ENCODE measurements at places on chromosomes 1 and 21. TPM values are rescaled to one million over a fixed set of nuclear protein-coding genes. Genes with fewer than 3 reads are reported as not detected.

Gene SMYD3
- total RNA-seq = 35.1 TPM

Gene ODR4
- total RNA-seq = 22.5 TPM

Gene LGR6
- total RNA-seq = 1.5 TPM

Gene CD1E
- total RNA-seq = 0.16 TPM

Gene UBE2U
- not detected for total RNA-seq

Gene PPP1R8
- 31.1 TPM for total RNA-seq

Gene HTR6
- total RNA-seq = not detected

Gene LYPD8
- not detected for total RNA-seq

Gene RNU5D-1
- not detected for total RNA-seq

Gene HRNR
- not detected for total RNA-seq

Gene MATN1
- total RNA-seq = not detected

Gene ADAMTS4
- total RNA-seq = 15.4 TPM

Gene CCDC185
- total RNA-seq = not detected

Gene SPRR1B
- not detected for total RNA-seq

Gene MARK1
- total RNA-seq = 3.1 TPM

Gene S100A5
- 0.42 TPM for total RNA-seq

DNA sequence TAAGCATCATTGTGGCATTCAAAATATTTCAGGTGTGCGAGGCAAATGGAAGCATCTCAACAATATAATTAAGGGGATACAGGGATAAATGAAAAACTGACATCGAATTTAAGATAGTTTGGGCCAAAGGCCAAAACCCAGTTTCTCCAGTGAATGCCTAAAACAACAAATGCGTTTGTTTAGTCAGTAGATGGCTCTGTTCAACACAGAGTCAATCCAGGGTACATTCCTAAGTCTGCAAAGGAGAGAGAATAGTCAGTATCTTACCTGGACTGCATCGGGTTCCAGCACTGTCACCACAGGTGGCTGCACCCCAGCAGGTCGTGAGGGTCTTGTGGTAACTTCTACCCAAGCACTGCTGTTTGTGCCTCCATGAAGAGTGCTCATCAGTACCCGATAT lies 321.1 kb downstream of the KCTD3 start:
- no peak overlapping the region for H3K4me3 ChIP-seq
- H3K27ac ChIP-seq = no peak overlapping the region
- H3K4me1 ChIP-seq = no peaks in the 10 kb centered on the region
- no peaks in the 10 kb centered on the region for H3K27me3 ChIP-seq
- no peaks in the 10 kb centered on the region for H3K36me3 ChIP-seq

DNA sequence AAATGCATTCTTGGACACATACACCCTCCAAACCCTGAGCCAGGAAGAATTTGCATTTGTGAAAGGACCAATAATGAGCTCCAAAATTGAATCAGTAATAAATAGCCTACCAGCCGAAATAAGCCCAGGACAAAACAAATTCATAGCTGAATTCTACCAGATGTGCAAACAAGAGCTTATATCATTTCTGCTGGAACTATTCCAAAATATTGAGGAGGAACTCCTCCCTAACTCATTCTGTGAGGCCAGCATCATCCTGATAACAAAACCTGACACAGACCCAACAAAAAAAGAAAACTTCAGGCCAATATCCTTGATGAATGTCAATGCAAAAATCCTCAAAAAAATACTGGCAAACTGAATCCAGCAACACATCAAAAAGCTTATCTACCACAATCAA lies 6.7 kb downstream of the SPRR2E start:
- H3K4me3 ChIP-seq = no peak overlapping the region
- DNase-seq = no peak
- H3K27me3 ChIP-seq = no peaks in the 10 kb centered on the region
- H3K27ac ChIP-seq = no peak overlapping the region
- H3K4me1 ChIP-seq = no peaks in the 10 kb centered on the region

GRCh38 chr1:31216016-31216415 lies 23.7 kb downstream of the NKAIN1 start:
- peaks cover 8% of the 10 kb centered on the region for H3K27me3 ChIP-seq
- no peak overlapping the region for H3K4me3 ChIP-seq
- no peak overlapping the region for H3K27ac ChIP-seq
- no peaks in the 10 kb centered on the region for H3K36me3 ChIP-seq
- DNase-seq = peak; percentile 76

DNA sequence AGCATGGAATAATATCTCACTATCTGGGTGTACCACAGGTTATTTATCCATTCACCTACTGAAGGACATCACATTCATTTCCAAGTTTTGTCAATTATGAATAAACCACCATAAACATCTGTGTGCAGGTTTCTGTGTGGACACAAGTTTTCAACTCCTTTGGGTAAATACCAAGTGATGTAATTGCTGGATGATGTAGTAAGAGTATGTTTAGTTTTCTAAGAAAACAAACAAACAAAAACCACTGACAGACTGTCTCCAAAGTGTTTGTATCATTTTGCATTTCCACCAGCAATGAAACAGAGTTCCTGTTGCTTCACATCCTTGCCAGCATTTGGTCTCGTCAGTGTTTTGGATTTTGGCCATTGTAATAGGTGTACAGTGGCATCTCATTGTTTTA lies 435.7 kb upstream of the PROX1 start:
- no peaks in the 10 kb centered on the region for H3K36me3 ChIP-seq
- no peak overlapping the region for H3K27ac ChIP-seq
- no peak overlapping the region for H3K4me3 ChIP-seq
- no peaks in the 10 kb centered on the region for H3K27me3 ChIP-seq

DNA sequence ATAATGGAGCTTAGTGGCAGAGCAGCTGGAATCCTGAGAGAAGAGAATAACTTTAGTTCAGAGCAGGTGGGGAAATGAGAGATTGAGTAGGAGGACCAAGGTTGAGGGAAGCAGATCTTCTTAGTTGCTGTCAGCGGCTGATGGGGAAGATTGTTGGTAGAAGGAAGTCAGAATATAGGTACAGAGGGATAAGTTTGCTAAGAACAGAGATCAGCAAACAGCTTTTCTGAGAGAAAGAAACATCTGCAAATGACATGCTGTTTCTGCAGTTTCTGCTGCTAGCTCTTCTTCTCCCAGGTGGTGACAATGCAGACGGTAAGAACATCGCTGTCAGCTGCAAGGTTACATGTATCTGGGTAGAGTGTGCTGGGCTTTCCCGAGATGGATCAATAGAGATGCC lies at the start of gene CD1C:
Gene CD1C (plus strand): TSS at position 113 of the 400 bp plus-strand sequence. CDS start 142 bp downstream, at position 255.
- H3K36me3 ChIP-seq = no peaks in the 10 kb centered on the region
- peaks cover 38% of the 10 kb centered on the region for H3K4me1 ChIP-seq
- H3K27ac ChIP-seq = no peak within 1 kb of the TSS
- no peak for DNase-seq
- no peaks in the 10 kb centered on the region for H3K27me3 ChIP-seq
- no peak within 1 kb of the TSS for H3K4me3 ChIP-seq

DNA sequence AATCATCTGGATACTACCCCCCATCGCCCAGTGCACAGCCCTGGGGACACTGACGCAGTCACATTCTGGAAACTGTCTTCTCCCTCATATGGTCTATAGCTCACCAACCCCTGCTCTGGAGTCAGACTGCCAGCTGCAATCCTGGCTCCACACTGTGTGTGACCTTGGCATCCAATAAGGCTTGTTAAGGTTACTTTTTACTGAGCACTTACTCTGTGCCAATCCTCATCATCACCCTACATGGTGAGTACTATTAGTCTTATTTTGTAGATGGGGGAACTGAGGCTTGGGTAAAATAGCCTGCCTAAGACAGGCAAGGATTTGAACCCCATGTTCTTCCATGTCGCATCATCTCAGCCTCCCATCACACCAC lies 34.9 kb downstream of the AHDC1 start:
- no peak for DNase-seq
- H3K4me1 ChIP-seq = peaks cover 83% of the 10 kb centered on the region
- peak overlapping the region; percentile 80 for H3K27ac ChIP-seq

DNA sequence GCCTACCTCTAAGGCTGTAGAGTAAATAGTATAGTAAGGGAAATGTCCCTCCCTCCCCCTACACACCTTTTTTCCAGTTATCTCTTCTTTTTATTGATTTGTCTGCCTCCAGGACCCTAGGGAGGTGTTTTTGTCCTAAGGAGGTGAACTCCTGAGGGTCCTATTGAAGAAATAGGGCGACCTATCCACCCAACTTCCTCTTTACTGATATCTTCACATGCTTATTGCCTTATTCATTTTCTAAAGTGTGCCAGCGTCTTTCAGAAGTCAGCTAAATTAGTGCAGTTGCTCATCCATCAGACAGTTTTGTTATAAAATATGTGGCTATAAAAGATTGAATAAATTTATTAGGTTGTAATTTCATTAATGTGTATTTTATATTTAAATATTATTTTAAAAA lies 5.9 kb downstream of the BACH1 start:
- no peak for DNase-seq
- peak overlapping the region; percentile 62 for H3K27ac ChIP-seq
- H3K27me3 ChIP-seq = no peaks in the 10 kb centered on the region
- peaks cover 53% of the 10 kb centered on the region for H3K4me1 ChIP-seq
- H3K4me3 ChIP-seq = no peak overlapping the region

DNA sequence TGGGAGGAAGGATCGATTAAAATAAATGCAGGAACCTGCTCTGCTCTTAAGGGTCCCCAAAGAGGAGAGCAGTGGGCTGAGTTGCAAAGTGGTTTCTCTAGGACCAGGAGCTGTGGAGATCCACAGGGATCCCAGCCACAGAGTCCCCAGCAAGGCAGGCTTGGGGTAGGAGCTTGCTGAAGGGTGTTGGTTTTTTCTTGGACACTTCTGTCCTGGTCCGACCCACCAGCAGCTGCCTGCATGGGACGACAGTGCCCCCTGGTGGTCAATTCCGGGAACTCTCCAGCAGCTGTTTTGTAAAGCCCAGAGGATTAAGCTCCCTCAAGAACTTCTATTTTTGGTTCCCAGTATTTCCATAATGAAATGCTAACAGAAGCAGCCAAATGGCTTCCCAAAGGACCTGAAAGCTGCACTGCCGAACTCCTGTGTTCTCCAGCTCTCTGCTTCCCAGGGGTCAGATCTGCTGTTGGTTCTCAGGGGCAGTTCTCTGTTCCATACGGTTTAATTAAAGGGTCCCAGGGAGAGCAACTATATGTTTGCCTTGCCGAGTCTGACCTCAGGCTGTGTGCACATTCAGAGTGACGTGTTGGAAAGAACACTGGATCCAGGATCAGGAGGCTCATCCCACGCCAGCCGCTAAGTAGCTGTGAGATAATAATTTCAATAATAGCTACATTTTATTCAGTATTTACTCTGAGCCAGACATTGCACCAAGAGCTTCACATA lies 23.2 kb downstream of the NENF start:
- H3K27me3 ChIP-seq = no peaks in the 10 kb centered on the region
- H3K27ac ChIP-seq = no peak overlapping the region
- peak; percentile 91 for DNase-seq
- peaks cover 3% of the 10 kb centered on the region for H3K4me1 ChIP-seq
- H3K4me3 ChIP-seq = no peak overlapping the region

DNA sequence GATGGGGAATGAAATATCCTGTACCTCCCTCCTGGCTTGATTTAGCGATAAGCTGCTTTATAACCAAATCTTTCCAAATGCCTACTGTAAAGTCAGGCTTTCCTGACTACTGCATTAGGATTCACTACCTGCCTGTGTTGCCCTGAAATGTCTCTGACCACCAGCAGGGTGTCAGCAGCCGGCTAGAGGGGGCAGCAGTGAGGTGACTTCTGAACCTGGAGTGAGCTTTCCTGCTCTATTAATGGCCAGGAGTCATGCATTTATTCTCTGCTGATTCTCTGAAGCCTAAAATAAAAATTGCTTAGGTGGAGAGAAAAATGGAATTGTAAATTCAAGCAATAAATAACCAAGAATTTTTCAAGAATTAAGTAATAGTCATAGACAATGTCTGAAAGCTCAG lies 2.5 kb downstream of the BACE2 start:
- no peak overlapping the region for H3K27ac ChIP-seq
- H3K27me3 ChIP-seq = peaks cover 52% of the 10 kb centered on the region
- no peak overlapping the region for H3K4me3 ChIP-seq
- no peaks in the 10 kb centered on the region for H3K4me1 ChIP-seq

- no peak overlapping the region for H3K27ac ChIP-seq
- no peaks in the 10 kb centered on the region for H3K36me3 ChIP-seq
- H3K4me1 ChIP-seq = no peaks in the 10 kb centered on the region
- DNase-seq = no peak
- no peak overlapping the region for H3K4me3 ChIP-seq
- no peaks in the 10 kb centered on the region for H3K27me3 ChIP-seq
These were observed 201.6 kb upstream of the KCNK2 start for GRCh38 chr1:214880956-214881355.

DNA sequence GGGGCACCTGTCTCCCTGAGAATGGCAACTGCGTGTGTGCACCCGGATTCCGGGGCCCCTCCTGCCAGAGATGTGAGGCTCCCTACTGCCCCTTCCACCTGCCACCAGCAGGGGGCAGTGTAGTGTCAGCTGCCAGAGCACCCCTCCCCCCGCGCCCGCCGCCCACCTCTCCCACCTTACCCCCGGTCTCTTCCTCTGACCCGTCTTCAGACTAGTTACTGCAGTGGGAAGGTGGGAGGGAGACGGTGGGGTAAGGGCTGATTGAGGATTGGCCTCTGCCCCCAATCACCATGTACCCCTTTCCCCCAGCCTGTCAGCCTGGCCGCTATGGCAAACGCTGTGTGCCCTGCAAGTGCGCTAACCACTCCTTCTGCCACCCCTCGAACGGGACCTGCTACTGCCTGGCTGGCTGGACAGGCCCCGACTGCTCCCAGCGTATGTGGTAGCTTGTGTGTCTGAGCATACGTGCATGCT lies 10.1 kb upstream of the LRRC71 start:
- H3K27me3 ChIP-seq = peaks cover 28% of the 10 kb centered on the region
- no peak overlapping the region for H3K4me3 ChIP-seq
- no peak overlapping the region for H3K27ac ChIP-seq
- peaks cover 14% of the 10 kb centered on the region for H3K36me3 ChIP-seq
- no peak for DNase-seq

GRCh38 chr1:244412176-244412575 lies 39.5 kb downstream of the ADSS2 start:
- DNase-seq = no peak
- H3K4me1 ChIP-seq = peaks cover 17% of the 10 kb centered on the region
- H3K36me3 ChIP-seq = peaks cover 5% of the 10 kb centered on the region
- H3K27me3 ChIP-seq = no peaks in the 10 kb centered on the region
- H3K27ac ChIP-seq = no peak overlapping the region

- H3K27ac ChIP-seq = no peak overlapping the region
- H3K27me3 ChIP-seq = no peaks in the 10 kb centered on the region
- H3K36me3 ChIP-seq = no peaks in the 10 kb centered on the region
- H3K4me1 ChIP-seq = no peaks in the 10 kb centered on the region
These were observed 69.2 kb downstream of the OBSCN start for GRCh38 chr1:228276901-228277490.

DNA sequence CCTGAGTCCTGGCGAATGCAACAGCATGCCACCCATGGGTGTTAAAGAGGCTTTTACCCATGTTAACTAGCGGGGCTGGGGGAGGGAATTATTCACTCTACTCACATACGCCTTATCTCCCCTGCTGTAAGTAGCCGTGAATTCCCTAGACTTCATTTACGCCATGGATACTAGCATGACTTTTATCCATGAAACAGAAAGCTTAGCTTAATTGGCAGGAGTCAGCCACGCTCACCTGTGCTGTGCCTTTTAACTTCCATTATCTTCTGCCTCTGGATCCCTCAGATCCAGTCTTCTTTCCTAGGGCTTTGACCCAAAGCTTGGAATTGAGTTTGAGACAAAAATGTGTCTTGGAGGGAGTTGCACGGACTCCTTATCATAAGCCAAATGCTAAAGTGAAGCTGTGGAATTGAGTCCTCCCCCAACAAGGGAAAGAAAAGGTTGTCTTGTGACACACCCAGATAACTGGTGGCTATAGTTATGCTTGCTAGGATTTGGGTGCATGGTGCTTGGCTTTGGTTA lies 9.7 kb upstream of the NASP start:
- no peaks in the 10 kb centered on the region for H3K4me1 ChIP-seq
- H3K27ac ChIP-seq = no peak overlapping the region
- H3K27me3 ChIP-seq = no peaks in the 10 kb centered on the region

- no peaks in the 10 kb centered on the region for H3K36me3 ChIP-seq
- no peaks in the 10 kb centered on the region for H3K27me3 ChIP-seq
- H3K4me1 ChIP-seq = peaks cover 37% of the 10 kb centered on the region
- H3K4me3 ChIP-seq = no peak overlapping the region
- no peak for DNase-seq
- no peak overlapping the region for H3K27ac ChIP-seq
These were observed 235.2 kb upstream of the RAB4A start for GRCh38 chr1:229035748-229036082.
